ENCODE measurements at places on chromosomes 7 and 10.

DNA sequence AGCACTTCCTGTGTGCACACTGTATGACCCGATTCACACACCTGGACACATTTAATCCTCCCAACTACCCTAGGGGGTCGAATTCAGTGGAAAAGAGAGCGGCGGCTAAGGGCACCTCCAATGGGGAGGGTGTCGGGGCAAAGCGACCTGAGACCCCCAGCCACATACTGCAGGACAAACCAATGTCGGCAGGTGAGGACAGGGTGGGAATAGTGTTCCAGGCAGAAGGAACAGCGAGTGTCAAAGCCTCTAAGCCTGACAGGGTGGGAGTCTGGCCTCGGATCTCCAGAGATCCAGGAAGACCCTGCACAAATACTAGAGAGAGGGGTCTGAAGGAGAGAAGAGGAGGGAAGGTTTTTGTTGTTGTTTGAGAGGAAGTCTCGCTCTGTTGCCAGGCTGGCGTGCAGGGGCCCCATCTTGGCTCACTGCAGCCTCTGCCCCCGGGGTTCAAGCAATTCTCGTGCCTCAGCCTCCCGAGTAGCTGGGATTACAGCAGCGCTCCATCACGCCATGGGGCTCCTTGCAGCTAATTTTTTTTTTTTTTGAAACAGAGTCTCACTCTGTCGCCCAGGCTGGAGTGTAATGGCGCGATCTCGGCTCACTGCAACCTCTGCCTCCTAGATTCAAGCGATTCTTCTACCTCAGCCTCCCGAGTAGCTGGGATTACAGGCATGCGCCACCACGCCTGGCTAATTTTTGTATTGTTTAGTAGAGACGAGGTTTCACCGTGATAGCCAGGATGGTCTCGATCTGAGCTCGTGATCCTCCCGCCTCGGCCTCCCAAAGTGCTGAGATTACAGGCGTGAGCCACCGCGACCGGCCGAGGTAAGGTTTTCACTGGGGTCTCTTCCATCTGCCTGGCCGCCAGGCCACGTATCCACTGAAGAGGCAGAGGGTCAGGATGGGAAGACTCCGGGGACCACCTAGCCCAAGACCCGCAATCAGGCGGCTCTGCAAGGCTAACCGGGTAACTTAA lies 1.2 kb upstream of the ARPC1B start:
- no peak for DNase-seq

DNA sequence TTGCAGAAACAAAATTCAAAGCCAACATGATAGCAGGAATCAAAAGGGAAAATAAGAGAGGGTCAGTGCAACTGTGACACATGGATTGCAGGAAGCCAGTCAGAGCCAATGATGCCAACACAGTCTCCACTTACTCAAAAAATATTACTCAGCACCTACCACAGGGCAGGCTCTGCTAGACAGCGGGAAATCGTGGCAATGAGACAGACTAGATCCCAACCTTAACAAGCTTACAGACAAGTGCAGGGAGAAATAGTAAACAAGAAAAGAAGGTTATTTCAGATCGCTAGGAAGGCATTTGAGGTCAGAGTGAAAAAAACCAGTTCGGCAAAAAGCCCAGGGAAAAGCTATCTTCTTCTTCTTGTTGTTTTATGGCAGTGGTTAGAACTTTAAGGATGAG lies 45.2 kb upstream of the NPFFR1 start:
- DNase-seq = no peak

DNA sequence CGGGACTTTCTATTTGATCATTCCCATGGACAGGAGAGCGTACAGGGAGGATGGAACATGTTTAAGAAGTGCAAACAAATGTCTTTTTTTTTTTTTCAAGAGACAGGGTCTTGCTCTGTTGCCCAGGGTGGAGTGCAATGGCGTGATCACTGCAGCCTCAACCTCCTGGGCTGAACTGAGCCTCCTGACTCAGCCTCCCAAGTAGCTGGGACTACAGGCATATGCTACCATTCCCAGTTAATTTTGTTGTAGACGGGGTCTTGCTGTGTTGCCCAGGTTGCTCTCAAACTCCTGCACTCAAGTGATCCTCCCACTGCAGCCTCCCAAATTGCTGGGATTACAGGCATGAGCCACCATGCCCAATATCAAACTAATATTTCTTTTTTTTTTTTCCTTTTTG lies 40.5 kb downstream of the SPDYE5 start:
- DNase-seq = no peak

- peak; percentile 60 for DNase-seq
Measured at GRCh38 chr7:31890198-31890597, 180.0 kb downstream of the PDE1C start.

All from aorta (tissue), 5 donors.